ENCODE measurements at places on chromosomes 13 and 19. TPM values are rescaled to one million over a fixed set of nuclear protein-coding genes. Genes with fewer than 3 reads are reported as not detected.

DNA sequence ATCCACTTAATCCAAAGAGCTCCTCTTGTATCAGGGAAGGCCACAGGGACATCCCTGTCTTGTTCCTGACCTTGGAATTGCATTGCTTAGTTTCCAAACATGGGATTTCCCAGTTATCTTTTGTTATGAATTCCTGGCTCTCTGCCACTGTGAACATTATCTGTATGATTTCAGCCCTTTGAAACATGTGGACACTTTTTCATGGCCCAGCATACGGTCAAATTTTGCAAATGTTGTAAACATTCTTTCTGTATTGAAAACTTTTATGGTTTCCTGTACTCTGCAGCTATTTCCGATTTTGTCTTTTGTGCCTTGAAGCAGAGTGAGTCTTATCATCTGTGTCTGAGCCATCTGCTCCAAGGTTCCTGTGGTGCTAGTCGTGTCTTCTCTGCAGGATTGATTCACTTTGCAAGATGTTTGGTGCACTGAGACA, 4.5 kb upstream of the CFAP97D2 start:
- no peaks in the 10 kb centered on the region for H3K27me3 ChIP-seq
- no peak overlapping the region for H3K27ac ChIP-seq
- no peak overlapping the region for H3K4me3 ChIP-seq
- no peaks in the 10 kb centered on the region for H3K4me1 ChIP-seq
- no peaks in the 10 kb centered on the region for H3K36me3 ChIP-seq
- DNase-seq = no peak

DNA sequence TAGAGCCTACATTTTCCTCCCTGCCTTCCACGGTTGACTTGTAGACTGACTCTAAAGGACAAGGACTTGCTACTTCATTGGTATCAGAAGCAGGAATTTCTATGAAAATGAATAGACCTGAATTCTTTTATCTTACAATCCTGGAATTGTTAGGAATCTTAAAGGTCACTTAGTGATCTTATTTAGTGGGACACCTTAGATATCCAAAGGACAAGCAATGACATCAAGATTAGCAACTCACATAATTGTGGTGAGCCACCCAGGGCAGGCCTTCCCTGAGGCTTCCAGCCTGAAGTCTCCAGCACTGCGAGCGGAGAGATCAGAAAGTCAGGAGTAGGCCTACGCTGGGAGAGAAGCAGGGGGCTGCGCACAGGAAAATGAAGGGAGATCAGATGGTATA, 37.8 kb downstream of the KLF5 start:
- no peak for DNase-seq
- no peak overlapping the region for H3K4me3 ChIP-seq
- H3K27ac ChIP-seq = no peak overlapping the region
- no peaks in the 10 kb centered on the region for H3K36me3 ChIP-seq

Gene EFNA2
- total RNA-seq = not detected

Gene ZNF83
- 481 TPM for total RNA-seq

Gene ZNF578
- 6.8 TPM for total RNA-seq

GRCh38 chr19:10189616-10190015, 5.1 kb downstream of the DNMT1 start:
- H3K36me3 ChIP-seq = no peaks in the 10 kb centered on the region
- no peak for DNase-seq
- no peak overlapping the region for H3K4me3 ChIP-seq

DNA sequence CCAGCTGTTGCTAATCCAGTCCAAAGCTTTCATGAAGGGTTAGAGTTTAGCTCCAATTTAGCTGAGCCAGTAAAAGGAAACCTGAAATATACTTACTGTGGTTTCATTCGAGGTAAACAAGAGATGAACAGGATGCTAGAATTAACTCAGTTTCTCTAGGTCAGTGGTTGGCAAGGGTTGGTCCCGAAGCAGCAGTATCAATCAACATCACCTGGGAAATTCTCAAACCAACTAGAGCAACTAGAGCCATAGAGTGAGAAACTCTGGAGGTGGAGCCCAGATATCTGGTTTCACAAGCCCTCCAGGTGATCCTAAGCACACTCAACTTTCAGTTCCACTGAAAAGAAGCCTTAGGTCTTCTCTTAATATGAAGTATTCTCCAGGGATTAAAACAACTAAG, 376.7 kb downstream of the OXGR1 start:
- no peak for DNase-seq
- H3K4me3 ChIP-seq = no peak overlapping the region
- no peak overlapping the region for H3K27ac ChIP-seq
- H3K36me3 ChIP-seq = no peaks in the 10 kb centered on the region
- no peaks in the 10 kb centered on the region for H3K27me3 ChIP-seq
- no peaks in the 10 kb centered on the region for H3K4me1 ChIP-seq

Gene OR7E24
- not detected for total RNA-seq

DNA sequence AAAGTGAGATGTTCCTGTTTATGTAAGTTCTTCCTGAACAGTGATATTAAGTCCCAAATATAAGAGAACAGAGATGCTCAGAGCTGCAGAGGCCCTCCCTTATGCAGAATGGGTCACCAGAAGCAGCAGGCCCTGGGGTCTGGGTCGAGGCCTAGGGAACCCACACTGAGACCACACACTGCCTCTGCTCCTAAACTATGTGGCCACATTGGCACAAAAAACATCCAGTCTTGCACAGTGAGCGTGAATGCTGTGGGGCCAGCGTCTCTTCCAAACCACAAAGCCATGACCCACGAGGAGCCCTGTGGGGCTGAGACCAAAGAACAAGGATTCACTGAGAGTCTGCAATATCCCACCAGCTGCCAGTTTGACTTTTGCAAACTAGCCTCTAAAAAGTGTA, 23.6 kb downstream of the PROZ start:
- no peaks in the 10 kb centered on the region for H3K4me1 ChIP-seq
- no peak overlapping the region for H3K27ac ChIP-seq
- H3K36me3 ChIP-seq = no peaks in the 10 kb centered on the region

Gene SMIM44
- total RNA-seq = not detected

GRCh38 chr19:1027650-1028061, 1.2 kb downstream of the CNN2 start:
- DNase-seq = no peak
- H3K27me3 ChIP-seq = no peaks in the 10 kb centered on the region
- no peaks in the 10 kb centered on the region for H3K36me3 ChIP-seq

Gene ATP7B
- total RNA-seq = 9.8 TPM

DNA sequence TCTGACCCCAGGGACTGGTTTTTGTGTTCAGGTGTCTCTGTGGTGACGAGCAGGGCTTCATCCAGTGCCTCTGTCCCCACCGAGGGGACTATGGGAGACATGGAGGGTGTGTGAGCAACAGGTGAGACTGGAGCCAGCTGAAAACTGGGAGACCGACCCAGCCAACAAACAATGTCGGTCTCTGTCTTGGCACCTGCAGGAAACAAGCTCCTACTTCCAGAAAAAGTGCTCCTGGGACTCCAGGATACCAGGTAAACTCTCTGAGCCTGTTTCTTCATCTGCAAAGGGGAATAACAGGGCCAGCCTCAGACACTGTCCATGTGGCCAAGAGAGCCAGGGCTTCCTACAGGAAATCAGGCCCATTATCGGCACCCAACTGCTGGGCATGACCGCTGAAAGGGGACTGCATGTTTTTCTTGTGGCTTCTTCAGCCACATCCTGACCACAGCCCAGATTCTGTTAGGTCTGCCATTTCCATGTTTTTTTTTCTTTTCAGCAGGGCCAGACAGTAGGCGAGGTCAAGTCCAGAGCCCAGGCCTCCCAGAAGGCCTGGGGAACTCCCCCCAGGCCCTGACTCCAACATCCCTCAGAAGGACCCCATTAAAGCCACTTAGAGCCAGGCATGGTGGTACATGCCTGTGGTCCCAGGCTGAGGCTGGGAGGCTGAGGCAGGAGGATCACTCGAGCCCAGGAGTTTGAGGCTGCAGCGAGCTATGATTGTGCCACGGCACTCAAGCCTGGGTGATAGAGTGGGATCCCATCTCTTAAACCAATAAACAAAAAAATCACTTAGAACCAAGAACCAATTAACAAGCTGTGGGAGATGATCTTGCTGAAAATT, 836 bp upstream of the BST2 start:
- peak overlapping the region; percentile 74 for H3K27ac ChIP-seq
- no peaks in the 10 kb centered on the region for H3K4me1 ChIP-seq
- no peak overlapping the region for H3K4me3 ChIP-seq
- no peaks in the 10 kb centered on the region for H3K27me3 ChIP-seq
- DNase-seq = no peak

DNA sequence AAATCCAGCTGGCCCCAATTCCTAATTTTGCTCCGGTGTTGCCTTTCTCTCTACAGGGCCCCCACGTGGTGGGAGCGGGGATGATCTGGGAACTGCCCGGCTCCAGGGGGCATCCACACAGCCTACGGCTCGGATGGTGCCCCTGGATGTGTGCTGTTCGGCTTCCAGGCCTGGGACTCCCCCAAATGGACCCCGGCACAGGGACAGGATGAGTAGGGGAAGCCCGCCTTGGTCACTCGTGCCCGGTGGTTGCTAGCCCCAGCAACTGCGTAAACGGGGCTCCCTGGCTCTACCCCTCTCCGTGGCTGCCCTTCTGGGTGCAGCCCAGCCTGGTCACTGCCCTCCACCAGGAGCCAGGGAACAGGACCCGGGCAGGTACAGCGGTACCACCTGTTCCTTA, 111.5 kb downstream of the TEX26 start:
- H3K27ac ChIP-seq = no peak overlapping the region
- no peaks in the 10 kb centered on the region for H3K4me1 ChIP-seq
- DNase-seq = no peak
- H3K36me3 ChIP-seq = no peaks in the 10 kb centered on the region
- H3K27me3 ChIP-seq = no peaks in the 10 kb centered on the region

- peak overlapping the region; percentile 13 for H3K4me3 ChIP-seq
- H3K27ac ChIP-seq = peak overlapping the region; percentile 83
- DNase-seq = peak; percentile 84
- no peaks in the 10 kb centered on the region for H3K36me3 ChIP-seq
Measured at GRCh38 chr13:50990818-50991506, 81.4 kb downstream of the RNASEH2B start.

Gene GGN
- total RNA-seq = 0.82 TPM

- no peak for DNase-seq
- H3K36me3 ChIP-seq = no peaks in the 10 kb centered on the region
- no peaks in the 10 kb centered on the region for H3K4me1 ChIP-seq
- no peaks in the 10 kb centered on the region for H3K27me3 ChIP-seq
Measured at GRCh38 chr13:103308667-103309066, 242.4 kb upstream of the SLC10A2 start.

DNA sequence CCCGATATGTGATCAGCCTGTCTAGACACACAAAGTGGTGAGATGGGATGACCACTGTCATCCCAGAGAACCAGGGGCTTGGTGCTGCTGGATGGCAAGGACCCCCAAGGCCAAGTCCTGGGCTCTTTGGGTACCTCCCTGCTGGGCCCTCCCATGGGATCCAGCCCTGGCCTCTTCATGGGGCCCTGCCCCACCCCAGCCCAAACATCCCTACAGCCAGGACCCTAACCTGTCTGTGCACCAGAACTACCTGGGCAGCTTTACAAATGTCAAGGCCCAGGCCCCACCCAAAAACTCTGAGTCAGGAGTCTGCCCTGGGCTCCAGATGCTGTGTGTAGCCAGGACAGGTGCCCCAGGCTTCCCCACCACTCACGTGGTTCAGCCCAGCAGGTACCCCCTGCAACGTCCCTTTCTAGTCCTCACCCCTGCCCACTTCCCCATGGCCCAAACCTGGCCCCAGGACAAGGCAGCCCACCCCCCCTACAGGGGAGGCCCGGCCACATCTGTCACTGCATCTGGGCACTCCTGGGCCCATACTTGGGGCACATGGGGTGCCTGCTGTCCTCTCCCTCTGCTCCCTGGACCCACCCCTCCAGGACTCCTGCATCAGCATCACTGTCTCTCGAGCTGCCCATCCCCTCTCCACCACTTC, 233.5 kb downstream of the TUBA3C start:
- no peak for DNase-seq
- H3K36me3 ChIP-seq = no peaks in the 10 kb centered on the region
- no peaks in the 10 kb centered on the region for H3K4me1 ChIP-seq
- H3K4me3 ChIP-seq = no peak overlapping the region
- H3K27me3 ChIP-seq = no peaks in the 10 kb centered on the region

- no peaks in the 10 kb centered on the region for H3K27me3 ChIP-seq
- peaks cover 8% of the 10 kb centered on the region for H3K4me1 ChIP-seq
- peak; percentile 75 for DNase-seq
- H3K4me3 ChIP-seq = no peak overlapping the region
- no peaks in the 10 kb centered on the region for H3K36me3 ChIP-seq
- H3K27ac ChIP-seq = peak overlapping the region; percentile 49
Measured at GRCh38 chr19:12796146-12797071, 5.1 kb downstream of the JUNB start.

DNA sequence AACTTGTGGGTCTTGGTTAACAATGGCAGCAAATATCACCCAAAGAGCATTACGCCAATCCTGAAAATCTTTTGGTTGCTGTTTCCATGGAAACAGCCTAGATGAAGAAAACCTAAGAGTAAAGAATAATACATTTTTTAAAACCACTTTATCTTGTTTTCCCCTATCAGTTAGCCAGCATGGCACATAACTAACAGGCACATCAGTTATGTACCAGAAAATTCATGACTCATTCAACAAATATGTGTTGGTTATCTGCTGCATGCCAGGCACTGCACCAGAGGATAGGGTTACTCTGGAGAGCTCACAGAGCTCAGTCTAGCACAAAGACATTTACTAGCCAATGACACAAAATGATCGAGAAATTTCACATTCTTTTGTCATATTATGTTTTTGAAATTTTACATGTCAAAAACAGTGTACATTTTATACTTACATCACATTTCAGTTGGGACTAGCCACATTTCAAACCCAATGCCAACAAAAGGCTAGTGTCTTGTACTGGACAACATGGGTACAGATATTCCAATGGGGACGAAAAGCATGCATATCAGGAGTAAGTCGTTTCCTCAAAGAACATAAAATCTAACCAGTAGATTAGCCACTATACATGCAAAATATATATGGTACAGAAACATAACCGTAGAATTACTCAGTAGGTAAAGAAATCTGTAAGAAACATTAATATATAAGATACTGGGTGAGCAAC, 20.3 kb downstream of the LNX2 start:
- H3K4me1 ChIP-seq = no peaks in the 10 kb centered on the region
- H3K27ac ChIP-seq = no peak overlapping the region
- H3K36me3 ChIP-seq = no peaks in the 10 kb centered on the region
- no peak for DNase-seq
- H3K27me3 ChIP-seq = no peaks in the 10 kb centered on the region

Gene DPRX
- not detected for total RNA-seq

GRCh38 chr19:2574478-2574931, 98.6 kb downstream of the GADD45B start:
- no peaks in the 10 kb centered on the region for H3K36me3 ChIP-seq
- no peaks in the 10 kb centered on the region for H3K27me3 ChIP-seq
- H3K4me1 ChIP-seq = peaks cover 15% of the 10 kb centered on the region
- H3K27ac ChIP-seq = no peak overlapping the region
- DNase-seq = no peak

- H3K27me3 ChIP-seq = no peaks in the 10 kb centered on the region
- H3K36me3 ChIP-seq = no peaks in the 10 kb centered on the region
- H3K4me1 ChIP-seq = no peaks in the 10 kb centered on the region
- no peak overlapping the region for H3K27ac ChIP-seq
- H3K4me3 ChIP-seq = no peak overlapping the region
- DNase-seq = no peak
Measured at GRCh38 chr13:34371645-34372395, 553.9 kb downstream of the RFC3 start.

Gene KIR2DL3
- total RNA-seq = not detected
